ENCODE measurements at places on chromosomes 12 and 14.

- DNase-seq = no peak
These were observed 8.6 kb downstream of the VTI1B start for GRCh38 chr14:67665868-67666267.

GRCh38 chr12:78559886-78560285 lies 304.7 kb upstream of the SYT1 start:
- DNase-seq = no peak

GRCh38 chr12:41536813-41537490 lies 348.8 kb downstream of the PDZRN4 start:
- no peak for DNase-seq

- no peak for DNase-seq
These were observed 8.2 kb upstream of the CLEC2A start for GRCh38 chr12:9940375-9940774.

- no peak for DNase-seq
These were observed 924.1 kb upstream of the TMEM132C start for GRCh38 chr12:127342861-127343260.

DNA sequence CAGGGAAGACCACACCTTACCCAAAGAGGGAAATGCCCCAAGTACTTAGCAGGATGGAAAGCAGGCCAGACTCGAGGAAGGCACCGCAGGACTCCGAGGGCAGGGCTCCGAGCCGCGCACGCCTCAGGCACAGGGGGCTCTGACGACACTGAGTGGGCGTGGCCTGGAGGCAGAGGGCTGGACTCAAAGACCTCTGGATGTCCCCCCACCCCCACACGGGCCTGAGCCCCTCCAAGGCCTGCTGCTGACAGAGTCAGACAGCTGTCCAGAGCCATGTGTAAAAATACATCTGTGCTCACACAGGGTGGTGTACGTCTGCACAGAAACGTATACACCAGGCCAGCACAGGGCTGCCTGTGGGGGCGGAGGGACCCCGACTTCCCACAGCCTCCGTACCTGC lies 1.4 kb downstream of the AKT1 start:
- no peak for DNase-seq
